ENCODE measurements at places on chromosomes 16 and 17. TPM values are rescaled to one million over a fixed set of nuclear protein-coding genes. Genes with fewer than 3 reads are reported as not detected.

GRCh38 chr16:29961127-29961478, 776 bp upstream of the TMEM219 start:
- DNase-seq: no peak

GRCh38 chr16:2468725-2469398, 2.2 kb upstream of the NTN3 start:
- no peak for DNase-seq

- DNase-seq: no peak
These were observed 30.6 kb downstream of the PIPOX start for GRCh38 chr17:29073520-29073919.

The ZNF771 gene
- polyA plus RNA-seq: 16.8 TPM

The CCL14 gene
- 29.8 TPM for polyA plus RNA-seq

GRCh38 chr17:59533694-59534093, 31.7 kb upstream of the DHX40 start:
- DNase-seq: no peak

The TRIM25 gene
- 51.1 TPM for polyA plus RNA-seq

- DNase-seq: no peak
These were observed 15.6 kb downstream of the MRPS23 start for GRCh38 chr17:57834146-57834741.

The MT1M gene
- 4.3 TPM for polyA plus RNA-seq

The SLC4A1 gene
- polyA plus RNA-seq: not detected
